ENCODE measurements at places on chromosomes 5 and 9.

- DNase-seq = no peak
Measured at GRCh38 chr5:143642791-143643190, 169.2 kb upstream of the HMHB1 start.

GRCh38 chr5:58504766-58505165 is 13.5 kb downstream of the GAPT start:
- no peak for DNase-seq

- DNase-seq = no peak
Measured at GRCh38 chr5:147554261-147554817, 44.5 kb upstream of the DPYSL3 start.

- no peak for DNase-seq
Measured at GRCh38 chr5:74915488-74915887, 49.3 kb upstream of the FAM169A start.

DNA sequence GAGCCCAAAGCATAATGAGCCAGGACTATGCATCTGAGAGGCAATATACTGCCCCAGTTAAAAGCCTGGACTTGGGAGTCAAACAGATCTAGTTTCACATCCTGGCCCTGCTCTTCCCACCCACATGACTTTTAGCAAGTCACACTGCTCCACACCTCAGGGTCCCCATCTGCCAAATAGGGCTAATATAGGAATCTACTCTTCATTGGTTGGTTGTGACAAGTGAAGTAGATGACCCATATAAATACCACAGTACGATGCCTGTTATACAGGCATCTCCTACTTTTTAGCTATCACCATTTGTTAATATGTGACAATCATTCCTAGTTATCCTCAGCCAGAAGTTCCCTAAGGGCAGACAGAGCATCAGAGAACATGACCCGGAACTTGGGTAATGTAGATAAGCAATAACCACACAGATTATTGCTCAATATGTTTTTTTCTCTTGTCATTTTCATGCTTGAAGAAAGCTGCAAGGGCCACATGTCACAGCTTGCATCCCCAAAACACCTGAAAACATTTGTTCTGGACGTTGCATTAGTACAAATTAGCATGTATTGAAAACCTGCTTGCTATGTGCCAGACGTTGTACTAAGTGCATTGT is 20.4 kb downstream of the ADAM19 start:
- DNase-seq = no peak

DNA sequence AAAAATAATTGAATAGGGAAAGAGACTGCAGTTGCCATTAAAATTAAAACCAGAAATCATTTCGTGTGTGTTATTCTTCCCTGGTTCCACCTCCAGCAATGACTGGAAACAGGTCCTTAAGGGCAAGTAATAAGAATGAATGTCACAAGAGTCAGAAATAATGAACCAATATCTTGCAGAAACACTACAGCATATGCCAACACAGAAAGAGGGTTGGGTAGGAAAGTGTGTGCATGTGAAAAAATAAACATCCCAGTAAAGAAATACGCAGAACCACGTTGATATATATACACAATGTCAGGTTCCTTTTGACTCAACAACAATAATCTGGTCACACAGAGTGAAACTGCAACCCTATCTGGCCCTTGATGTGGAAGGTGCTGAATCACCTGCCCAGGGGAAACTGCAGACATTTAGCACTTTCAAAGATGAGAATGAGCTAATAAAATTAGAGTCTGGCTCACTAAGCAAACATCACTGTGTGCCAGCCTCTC is 15.0 kb downstream of the HMHB1 start:
- peak; percentile 36 for DNase-seq

GRCh38 chr5:100623719-100624118 is 88.5 kb downstream of the FAM174A start:
- peak; percentile 11 for DNase-seq

All from LoVo (cell line).